Calu3 (cell line): ENCODE measurements at places on chromosomes 2 and 18. TPM values are rescaled to one million over a fixed set of nuclear protein-coding genes. Genes with fewer than 3 reads are reported as not detected.

DNA sequence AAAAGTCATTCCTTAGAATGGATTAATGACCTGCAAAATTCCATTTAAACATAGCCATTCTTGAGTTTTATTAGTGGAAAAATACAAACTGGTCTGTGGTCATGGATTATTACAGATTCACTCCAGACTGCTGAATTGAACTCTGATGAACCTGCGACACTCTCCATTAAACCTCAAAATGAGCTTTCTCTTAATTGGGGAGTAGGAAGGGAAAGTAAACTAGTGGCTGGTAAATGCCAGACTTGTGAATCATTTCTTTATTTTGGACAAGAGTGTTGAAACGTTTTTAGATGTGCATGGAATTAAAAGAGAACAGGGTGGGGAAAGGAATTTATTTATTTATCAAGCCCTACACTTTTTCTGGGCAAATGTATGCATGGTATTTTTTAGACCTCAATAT lies 321.2 kb upstream of the FANCL start:
- DNase-seq = no peak

DNA sequence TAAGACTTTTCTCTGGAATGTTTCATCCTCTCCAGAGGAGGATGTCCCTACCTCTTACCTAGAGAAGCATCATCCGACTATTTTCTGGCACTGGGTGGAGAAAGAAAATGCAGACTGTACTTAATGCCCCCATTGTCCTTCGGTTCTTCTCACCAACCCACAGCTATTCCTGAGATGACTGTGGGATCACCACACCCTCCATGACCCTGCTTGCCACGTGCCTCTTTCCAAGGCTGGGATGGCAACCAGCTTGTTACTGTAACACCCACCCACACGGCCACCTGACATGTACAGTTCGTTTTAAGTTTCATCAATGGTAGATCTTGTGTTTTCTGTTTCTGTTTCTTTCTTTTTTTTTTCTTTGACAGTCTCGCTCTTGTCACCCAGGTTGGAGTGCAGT lies 365.2 kb downstream of the FBXO15 start:
- no peak for DNase-seq

GRCh38 chr2:85287721-85288120 lies 40.1 kb downstream of the TGOLN2 start:
- DNase-seq = no peak

GRCh38 chr2:182585001-182585400 lies 131.1 kb upstream of the DNAJC10 start:
- DNase-seq = no peak

DNA sequence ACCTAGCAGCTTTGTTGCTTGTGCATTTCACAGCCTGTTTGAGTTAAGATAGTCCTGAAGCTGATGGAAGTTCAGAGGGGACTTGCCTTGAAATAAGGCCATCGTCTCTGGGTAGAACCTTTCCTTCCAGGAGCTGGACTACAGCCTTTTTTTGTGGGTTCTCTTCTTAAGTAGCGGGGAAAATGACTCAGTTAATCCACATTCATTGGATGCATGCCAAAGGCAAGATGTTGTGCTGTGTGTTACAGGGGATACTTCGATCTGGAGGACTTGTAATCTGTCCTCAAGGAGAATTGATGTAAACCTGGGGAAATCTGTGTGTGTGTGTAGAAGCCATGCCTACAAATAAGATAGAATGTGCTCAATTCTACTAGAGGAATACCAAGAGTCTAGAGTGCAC lies 46.8 kb downstream of the RPIA start:
- DNase-seq = no peak

GRCh38 chr2:201219328-201220096 lies 36.6 kb downstream of the CASP10 start:
- no peak for DNase-seq

GRCh38 chr18:74516271-74517235 lies 17.7 kb upstream of the CNDP1 start:
- DNase-seq = no peak

- DNase-seq = no peak
Observed at GRCh38 chr18:78969574-78970315, 9.9 kb upstream of the SALL3 start.

- no peak for DNase-seq
Observed at GRCh38 chr2:12547566-12548170, 169.1 kb upstream of the TRIB2 start.

- DNase-seq = peak; percentile 86
Observed at GRCh38 chr2:28583899-28584553, 88.2 kb downstream of the PLB1 start.

DNA sequence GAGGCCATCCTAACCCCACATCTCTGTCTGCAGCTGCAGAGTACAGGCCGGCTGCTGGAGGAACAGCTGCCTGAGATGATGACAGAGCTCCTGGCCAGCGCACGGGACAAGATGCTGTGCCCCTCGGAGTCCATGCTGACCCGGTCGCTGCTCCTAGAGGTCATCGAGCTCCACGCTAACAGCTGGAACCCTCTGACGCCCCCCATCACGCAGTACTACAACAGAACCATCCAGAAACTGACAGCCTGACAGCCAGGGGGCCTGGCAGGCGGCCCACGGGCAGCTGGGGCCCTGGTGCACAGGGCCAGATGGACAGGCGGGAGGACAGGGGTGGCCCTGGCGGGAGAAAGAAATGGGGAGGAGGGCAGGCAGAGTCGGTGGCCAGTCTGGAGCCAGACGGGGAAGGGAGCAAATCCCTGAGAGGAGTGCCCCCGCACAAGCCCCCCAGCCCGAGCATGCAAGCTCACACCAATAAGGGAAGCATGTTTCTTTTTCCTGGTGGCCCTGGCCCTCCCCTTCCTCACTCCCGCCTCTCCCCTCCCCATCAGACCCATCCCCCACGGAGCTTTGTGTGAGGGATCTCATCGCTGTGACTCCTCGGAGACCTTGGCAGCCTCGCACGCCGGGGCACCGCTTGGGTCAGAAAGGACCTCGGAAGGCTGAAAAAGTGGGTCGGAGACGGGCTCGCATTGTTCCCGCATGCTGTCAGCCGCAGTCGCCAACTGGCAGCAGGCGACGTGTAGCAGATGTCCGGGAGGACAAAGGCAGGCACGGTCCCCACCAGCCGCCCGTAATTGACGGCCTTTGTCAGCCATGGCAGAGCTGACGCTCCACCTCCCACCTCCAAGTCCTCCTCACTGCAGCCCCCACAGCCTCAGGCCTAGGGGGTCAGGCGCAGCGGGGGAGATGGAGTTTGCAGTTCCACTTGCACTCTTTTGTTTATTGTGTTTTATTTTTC lies 91.2 kb downstream of the SMAD7 start:
- DNase-seq = no peak

- DNase-seq = peak; percentile 71
Observed at GRCh38 chr18:12659904-12660605, 2.1 kb upstream of the SPIRE1 start.

DNA sequence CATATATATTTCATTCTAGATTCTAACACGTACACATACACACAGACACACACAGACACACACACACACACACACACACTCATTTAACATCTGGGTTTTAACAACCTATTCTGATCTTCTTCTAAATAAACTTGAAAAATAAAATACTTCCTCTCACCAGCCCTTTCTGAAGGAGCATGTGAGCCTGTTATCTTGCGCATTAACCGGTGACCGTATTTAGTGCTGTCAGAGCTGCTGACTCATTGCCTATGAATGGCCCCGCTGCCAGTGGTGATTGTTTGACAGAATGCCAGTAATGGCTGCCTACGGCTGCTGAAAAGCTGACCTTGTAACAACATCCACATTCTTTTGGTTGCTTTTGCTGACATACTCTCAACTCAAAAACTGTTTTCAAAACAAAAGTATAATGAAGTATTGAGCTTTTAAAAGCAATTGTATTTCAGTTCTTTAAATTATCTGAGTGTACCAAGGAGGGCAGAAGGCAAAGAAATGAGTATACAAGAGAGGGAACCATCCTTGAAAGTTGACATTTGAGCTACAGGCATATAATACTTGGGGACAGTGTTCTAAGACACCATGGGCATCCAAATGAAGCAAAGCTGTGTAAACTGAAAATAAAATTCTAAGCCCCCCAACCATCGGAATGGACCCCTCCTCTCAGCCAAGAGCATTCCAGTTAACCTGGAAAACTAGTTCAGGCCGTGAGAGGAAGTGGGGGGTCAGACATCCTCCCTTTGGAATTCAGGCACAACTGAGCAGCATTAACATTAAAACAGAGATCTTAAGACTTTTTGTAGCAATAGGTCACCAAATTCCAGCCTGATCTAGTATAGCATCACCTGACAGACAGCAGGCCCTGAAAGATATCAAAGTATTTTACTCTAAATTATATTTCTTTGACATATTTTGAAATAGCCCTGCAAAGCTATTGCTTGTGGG lies 50.2 kb upstream of the DTNA start:
- peak; percentile 84 for DNase-seq

DNA sequence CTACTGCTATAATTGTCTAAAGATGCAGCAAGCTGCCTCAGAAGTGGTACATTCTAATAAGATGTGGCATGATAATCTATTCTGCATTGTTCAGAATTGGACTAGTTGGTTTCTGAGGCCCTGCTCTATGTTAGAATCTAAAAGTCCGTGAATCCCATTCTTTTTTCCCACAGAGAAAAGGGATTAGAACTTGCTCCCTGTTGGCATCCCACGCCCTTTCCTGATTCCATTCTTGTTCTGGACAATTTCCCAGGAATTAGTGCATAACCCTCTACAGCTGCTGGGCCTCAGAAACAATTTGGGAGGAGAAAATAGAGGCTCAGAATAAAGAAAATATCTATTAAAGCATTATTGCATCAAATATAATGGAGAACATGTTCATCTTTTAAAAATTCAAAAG lies 282.7 kb downstream of the NRXN1 start:
- no peak for DNase-seq

DNA sequence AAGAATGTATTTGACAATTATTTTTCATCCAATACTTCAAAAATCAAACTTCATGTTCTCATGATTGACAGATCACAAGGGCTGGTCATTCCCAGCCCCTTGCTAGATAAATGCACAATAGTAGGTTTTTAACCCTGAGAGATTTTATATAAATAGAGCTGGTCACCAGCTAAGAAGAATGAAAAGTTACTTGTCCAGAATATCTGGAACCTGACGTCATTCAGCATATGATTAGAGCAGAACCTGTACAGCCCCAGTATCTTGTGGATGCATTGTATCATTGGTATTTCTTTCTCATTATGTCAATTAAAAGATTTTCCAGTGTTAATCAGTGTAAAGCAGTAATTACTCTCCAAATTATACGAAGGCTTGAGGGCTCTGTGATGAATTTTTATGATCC lies 202.8 kb upstream of the RND3 start:
- no peak for DNase-seq

- DNase-seq = no peak
Observed at GRCh38 chr2:218370410-218371063, 11.5 kb upstream of the SLC11A1 start.

- no peak for DNase-seq
Observed at GRCh38 chr18:48640566-48641270, 101.9 kb downstream of the CTIF start.

GRCh38 chr2:35463805-35464596 lies 891.6 kb upstream of the CRIM1 start:
- no peak for DNase-seq

GRCh38 chr18:78169174-78169864 lies 810.3 kb upstream of the SALL3 start:
- no peak for DNase-seq

- DNase-seq = no peak
Observed at GRCh38 chr2:32614084-32614483, 13.8 kb upstream of the TTC27 start.

- DNase-seq = no peak
Observed at GRCh38 chr2:98219152-98219551, 127.1 kb upstream of the CNGA3 start.

- peak; percentile 34 for DNase-seq
Observed at GRCh38 chr2:9236045-9236344, 29.4 kb downstream of the ASAP2 start.

DNA sequence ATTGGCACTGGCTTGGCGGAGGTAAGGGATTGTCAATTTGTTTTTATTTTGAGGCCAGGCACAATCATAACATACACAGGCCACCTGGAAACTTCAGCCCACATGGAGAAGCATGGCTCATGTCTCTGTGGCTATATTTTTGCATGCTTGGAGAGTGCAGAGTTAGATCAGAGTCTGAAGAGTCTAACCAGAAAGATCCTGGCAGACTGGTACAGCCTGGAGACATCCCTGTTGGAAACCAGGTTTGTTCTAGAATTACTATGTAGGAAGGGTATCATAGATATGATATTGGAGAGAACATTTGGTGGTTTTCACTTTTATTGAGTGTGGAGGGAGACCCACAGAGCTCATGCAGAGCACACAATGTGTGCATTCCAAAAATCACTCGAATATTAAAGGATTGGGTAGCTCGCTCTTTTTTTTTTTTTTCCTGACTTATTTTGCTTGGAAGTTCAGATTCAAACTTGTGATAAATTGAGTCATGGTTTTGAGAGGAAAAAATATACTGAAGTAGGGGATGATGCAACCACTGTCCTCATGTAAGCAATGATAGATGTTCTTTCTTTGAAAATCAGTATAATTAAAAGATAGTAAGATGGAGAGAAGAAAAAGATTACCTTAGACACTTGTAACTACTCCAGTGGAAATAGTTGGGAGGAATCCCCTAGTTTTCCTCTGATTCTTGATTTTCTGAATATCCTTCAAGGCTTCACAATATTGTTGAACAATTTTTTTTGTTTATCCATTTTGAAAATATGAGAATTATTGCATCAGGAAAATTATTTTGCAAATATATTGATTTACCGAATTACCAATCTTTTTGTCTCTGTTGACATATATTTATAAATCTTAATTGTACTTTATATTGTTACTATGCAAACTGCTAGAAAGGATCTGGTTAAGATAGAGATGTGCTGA lies 185.7 kb upstream of the ZEB2 start:
- DNase-seq = no peak

DSC3 gene
- 6.4 and 9.8 TPM in 2 replicates for total RNA-seq

UGT1A3 gene
- 5.9 and 6.0 TPM in 2 replicates for total RNA-seq

REV1 gene
- 38.7 and 49.0 TPM in 2 replicates for total RNA-seq
